Type B pancreatic cell (in vitro differentiated cells): ENCODE measurements at places on chromosomes 12 and 14.

DNA sequence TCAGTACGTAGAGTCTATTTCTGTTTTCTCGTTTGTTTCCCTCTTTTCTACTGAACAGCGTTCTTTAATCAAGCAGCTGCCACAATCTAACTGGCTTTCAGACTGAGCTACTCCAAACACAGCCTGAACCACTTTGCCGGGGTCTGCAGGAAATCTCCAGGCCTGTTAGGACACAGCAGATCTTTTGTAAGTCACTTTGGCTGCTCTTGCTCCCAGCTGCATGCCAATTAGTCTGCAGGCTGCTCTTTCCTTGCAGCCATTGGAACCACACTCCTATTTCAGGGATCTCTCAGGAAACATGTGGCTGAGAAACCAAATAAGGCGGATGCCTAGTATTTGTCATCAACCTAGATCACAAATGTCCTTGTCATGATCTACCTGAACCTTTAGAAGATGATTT lies 73.6 kb downstream of the TMTC1 start:
- H3K36me3 ChIP-seq = peaks cover 13% of the 10 kb centered on the region
- no peak overlapping the region for H3K4me3 ChIP-seq
- no peak for DNase-seq

DNA sequence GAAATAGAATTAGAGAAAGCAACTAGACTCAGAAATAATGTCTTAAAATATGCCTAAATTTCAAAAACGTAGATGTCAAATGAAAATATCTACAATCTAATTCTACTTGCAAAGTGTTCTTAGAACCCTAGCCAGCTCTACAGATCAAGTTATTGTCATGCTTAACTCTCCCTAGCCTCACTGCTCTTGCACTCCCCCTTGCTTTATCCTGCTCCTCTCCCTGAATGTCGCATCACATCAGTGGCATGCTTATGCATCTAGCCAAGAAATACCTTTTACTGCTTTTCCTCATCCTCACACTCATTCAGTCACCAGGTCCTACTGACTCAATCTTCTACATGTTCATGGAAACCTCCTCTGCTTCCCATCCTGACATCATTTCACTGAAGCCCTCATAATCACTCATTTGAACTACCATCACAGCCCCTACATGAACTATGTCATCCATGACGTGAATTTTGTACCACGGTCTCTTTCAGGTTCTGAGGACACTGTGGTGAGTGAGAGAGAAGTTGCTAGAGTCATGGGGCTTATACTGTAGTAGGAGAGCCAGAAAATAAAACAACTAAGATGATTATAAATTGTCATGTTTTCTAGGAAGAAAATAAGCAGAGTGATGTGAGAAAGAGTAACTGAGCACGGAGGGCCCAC lies 22.6 kb upstream of the CRACR2A start:
- no peaks in the 10 kb centered on the region for H3K4me1 ChIP-seq
- no peak overlapping the region for H3K27ac ChIP-seq
- no peak for DNase-seq
- H3K4me3 ChIP-seq = no peak overlapping the region
- H3K27me3 ChIP-seq = peaks cover 18% of the 10 kb centered on the region

- H3K36me3 ChIP-seq = no peaks in the 10 kb centered on the region
- no peak for DNase-seq
- H3K4me3 ChIP-seq = peak overlapping the region; percentile 22
- H3K4me1 ChIP-seq = peaks cover 19% of the 10 kb centered on the region
These were observed 61.7 kb downstream of the EMP1 start for GRCh38 chr12:13258197-13258596.

DNA sequence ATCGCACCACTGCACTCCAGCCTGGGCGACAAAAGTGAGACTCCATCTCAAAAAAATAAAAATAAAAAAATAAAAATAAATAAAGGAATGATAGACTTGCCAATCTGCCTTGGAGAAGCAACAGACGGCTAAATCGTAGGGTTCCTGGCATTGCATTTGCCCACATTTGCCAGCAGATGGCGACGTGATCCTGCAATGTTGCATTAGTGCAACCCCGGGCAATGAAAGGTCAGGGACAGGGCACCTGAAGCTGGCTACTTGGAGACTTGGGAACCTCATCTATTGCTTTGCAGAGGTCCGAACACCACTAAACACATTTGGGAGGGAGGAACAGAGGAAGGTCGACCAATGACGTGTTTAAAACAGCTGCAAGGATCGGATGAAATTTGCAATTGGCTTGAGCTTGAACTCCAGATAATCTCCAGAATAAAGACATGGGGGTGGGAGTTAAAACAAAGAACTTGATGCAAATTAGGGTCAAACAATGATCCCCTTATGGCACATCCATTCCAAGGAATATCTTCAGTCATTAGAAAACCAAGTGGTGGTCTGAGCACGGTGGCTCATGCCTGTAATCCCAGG lies 34.6 kb downstream of the SPRING1 start:
- DNase-seq = no peak
- H3K36me3 ChIP-seq = no peaks in the 10 kb centered on the region
- H3K4me1 ChIP-seq = peaks cover 10% of the 10 kb centered on the region
- peaks cover 5% of the 10 kb centered on the region for H3K27me3 ChIP-seq
- no peak overlapping the region for H3K4me3 ChIP-seq

DNA sequence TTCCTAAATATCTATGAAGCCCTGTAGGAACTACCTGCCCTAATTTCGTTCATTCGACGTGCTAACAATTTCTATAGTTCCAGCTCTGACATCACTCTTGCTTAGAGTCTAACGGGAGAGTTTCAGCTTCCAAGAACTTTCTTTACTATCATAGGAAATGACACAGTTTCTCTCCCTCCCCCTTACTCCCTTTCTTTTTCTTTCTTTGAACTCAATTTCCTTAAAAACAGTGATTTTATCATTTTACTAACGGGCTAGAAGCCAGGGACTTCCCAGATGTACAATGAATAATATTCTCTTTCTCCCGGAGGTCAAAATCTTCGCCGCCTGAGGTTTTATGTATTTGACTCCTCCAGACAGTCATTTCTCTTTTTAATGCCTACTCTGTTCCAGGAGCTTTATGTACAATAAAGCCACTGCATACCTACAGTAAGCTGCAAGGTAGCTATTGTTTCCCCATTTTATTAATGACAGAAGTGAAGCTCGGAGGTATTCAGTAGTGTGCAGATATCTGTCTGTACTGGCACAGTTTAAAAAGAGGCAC lies 15.7 kb downstream of the SMCO2 start:
- H3K4me1 ChIP-seq = peaks cover 4% of the 10 kb centered on the region
- H3K36me3 ChIP-seq = peaks cover 5% of the 10 kb centered on the region
- no peak for DNase-seq
- peaks cover 13% of the 10 kb centered on the region for H3K27me3 ChIP-seq
- no peak overlapping the region for H3K4me3 ChIP-seq
